Stimulated activated CD8-positive, alpha-beta memory T cell treated with anti-CD3 and anti-CD28 coated beads, Interleukin-4, amount 100 ng/mL, for 1 hour (primary cell): ENCODE measurements at places on chromosomes 5 and 9.

DNA sequence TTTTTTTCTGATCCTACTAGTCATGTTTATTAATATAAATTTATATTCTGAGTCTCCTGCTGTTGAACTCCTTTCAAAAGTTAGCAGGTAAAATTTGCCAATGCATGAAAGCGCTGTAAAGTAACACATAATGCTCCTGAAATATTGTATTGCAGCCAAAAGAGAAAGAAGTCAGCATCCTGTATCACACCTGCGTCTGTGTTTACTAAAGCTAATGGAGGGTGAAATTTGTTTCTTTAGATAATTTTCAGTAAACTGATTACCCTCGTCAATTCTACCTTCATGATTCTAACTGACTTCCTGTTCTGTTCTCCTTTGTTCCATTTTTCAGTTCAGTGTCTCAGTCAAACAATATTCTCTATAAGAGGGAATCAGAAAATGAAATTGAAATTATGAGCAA, 415.4 kb downstream of the CDH9 start:
- DNase-seq, result no peak

DNA sequence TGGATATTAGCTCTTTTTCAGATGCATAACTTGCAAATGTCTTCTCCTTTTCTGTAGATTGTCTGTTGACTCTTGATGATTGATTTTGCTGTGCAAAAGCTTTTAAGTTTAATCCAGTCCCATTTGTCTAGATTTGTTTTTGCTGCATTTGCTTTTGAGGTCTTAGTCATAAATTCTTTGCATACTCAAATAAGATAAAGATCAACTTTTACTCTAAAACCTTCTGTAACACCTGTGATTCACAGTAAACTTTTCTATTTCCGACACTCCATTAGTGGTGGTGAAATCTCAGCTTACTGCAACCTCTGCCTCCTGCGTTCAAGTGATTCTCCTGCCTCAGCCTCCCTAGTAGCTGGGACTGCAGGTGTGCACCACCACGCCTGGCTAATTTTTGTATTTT, 239.0 kb upstream of the ST8SIA4 start:
- no peak for DNase-seq

GRCh38 chr9:125646217-125646616, 60.8 kb downstream of the MAPKAP1 start:
- DNase-seq, result no peak

DNA sequence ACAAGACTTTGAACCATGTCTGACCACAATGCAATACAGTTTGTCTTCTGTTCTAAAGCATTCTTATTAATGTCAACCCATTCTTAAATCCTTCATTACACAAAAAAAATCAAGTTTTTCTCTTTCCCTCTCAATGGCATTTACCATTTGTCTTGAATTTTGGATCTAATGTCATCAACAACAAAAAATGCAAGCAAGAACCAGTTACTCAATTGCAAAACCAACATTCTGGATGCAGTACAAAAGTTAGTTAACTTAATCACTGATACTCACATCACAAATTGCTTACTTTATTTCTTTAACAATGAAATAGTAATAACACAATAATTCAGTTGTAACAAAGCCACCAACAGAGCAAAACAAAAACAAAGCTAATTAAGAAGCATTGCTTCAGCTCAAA, 6.0 kb downstream of the C9orf40 start:
- no peak for DNase-seq

DNA sequence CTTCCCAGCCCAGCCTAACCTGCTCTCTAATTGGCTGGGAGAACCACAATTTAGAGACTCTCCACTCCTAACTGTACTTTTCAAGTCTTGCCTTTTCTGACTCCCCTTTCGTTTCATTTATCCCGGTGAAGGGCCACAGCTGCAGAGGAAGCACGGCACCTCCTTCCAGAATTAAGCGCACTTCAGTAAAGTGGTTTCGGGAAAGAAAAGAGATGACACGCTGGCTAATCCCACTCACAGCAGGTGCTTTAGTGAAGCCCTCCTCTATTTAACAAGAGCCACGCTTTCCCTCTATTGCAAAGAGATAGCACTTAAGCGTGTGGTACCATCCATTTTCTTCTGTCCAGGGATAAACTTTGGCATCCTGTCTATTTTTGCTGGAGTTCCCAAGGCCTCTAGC, 4.8 kb downstream of the DNAH5 start:
- no peak for DNase-seq

GRCh38 chr5:66477596-66477995, 118.6 kb upstream of the MAST4 start:
- DNase-seq, result no peak

DNA sequence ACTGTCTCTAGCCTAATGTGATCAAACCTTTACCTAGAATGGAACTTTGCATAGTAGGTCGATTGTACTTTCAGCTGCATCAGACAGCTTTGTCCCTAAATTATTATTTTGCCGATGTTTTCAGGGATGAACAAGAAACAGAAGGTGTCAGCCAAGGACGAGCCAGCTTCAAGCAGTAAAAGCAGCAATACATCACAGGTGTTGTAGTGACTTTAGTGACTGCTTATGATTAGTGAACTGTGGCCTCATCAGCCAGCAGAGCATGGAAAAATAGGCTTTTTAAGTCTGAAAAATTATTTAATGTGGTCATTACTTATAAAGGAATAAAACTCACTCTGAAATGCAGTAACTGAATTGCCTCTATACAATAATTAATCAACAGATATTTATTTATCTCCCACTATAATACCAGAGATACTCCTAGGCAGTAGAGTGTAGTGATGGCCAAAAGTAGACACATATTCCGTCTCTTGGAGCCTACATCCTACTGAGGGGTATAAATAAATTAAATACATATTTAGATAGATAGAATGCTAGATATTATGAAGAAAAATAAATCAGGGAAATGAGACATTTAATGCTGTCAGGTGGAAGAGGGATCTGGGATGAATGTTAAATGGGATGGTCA, 166.3 kb downstream of the PARP8 start:
- no peak for DNase-seq
